ENCODE measurements at places on chromosomes 7 and 10.

DNA sequence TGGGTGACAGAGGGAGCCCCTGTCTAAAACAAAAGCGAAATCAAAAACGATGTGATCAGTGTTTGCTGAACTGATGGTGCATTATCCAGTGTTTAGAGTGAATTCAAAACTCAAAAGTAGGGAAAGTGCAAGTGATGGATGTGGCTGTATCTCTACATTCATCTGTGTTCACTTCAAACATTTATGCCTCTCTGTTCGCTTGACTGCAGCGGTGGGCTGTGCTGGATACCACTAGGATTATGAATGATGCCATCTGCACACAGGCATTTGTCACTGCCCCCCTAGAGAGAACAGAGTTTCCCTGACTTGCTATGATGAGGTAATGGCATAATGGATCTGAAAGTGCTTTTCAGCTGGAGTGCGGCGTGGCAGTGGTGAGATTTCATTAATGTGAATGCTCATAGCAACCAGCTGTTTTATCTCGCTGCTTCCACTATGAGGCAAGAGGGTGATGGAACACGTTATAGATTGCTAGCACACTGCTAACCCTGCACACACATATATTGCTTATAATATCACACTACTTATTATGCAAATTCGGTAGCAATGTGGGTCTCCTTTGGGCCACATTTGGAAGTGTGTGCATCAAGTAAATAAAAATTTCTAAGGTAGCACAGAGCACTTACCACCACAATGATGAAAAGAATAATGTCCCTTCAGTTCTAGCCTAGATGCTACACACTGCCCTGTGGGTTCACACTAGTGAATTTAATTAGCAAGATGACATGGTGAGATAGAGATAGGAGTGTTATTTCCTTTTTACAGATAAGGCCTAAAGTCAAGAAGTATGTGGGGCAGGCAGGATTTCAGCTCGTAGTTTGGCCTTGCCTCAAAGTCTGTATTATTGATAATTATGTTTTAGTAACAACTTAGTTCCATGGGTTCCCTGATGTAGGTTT lies 164.7 kb downstream of the CAMK1D start:
- DNase-seq: no peak

- no peak for DNase-seq
These were observed 5.6 kb upstream of the ABLIM1 start for GRCh38 chr10:114663626-114664025.

DNA sequence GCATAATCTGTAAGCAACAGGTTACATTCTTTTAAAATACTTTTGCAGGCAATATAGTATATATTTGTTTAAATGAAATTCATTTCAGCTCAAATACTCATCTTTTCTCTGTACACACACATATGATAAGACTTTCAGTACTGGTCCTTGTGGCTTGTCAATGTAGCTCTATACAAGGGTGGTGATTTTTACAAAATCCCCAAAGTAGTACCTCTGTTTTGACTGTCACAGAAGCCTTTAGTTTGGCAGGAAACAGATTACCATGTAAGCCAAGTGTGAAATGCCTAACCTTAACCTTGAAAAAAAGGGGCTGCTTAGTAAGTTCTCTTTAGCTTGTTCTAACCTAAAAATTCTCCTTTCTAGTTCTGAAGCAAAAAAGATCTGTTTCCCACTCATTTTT lies 87.9 kb downstream of the KCND2 start:
- no peak for DNase-seq

DNA sequence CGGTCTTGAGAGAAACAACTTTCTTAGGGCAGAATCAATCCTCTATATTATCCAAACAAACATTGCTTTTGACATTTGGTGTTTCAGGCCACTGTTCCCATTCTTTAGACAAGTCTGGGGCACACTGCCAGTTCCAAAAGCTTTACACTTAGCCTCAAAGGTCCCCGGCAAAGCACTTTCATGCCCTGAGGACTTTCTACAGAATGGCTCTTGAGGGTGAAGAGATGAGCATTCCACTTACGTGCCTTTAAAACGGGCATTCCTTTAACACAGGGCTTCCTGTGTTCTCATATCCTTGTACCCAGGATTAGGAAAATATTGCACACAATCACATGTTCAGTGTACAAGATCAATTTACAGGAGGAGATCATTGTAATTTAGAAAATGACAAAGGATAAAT lies 13.1 kb upstream of the TMEM213 start:
- no peak for DNase-seq

DNA sequence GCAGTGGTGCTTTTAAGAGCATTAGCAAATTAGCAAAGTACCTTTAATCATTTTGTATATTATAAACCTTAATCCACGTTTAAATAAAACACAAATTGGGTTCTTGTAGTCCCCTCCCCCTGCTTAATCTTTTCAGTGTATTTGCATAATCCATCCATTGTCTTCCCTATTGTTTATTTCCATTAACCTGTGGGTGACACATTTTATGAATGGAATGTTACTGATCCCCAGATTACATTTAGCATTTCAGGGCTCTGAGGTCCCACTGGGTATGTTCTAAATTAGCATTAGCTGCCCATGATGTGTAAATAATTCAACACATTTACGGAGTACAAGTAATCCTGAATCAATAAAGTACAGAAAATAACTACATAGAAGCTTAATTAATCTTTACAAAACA lies 138.4 kb upstream of the FEZF1 start:
- no peak for DNase-seq

DNA sequence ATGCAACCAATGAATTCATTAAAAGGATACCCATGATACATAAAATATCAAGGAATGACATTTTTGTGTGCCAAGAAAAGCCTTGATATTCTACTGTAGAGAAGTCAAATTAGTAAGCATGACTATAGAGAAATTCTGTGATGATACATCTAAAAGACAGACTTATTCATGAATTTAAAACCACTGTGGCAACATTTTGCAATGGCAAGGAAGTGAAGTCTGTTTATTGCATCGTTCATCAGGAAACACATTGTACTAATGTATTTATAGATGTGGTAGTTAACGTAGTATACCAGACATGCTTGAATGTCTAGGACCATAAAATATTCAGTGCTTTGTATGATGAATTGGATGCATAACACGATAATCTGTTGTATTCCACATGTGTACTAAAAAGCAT lies 9.3 kb upstream of the CLEC5A start:
- no peak for DNase-seq

GRCh38 chr7:106980358-106980685 lies 64.2 kb upstream of the PRKAR2B start:
- no peak for DNase-seq

GRCh38 chr7:45089341-45089891 lies 647 bp upstream of the NACAD start:
- DNase-seq: peak; percentile 71

- DNase-seq: no peak
These were observed 64.2 kb downstream of the NKX6-2 start for GRCh38 chr10:132721725-132722124.

DNA sequence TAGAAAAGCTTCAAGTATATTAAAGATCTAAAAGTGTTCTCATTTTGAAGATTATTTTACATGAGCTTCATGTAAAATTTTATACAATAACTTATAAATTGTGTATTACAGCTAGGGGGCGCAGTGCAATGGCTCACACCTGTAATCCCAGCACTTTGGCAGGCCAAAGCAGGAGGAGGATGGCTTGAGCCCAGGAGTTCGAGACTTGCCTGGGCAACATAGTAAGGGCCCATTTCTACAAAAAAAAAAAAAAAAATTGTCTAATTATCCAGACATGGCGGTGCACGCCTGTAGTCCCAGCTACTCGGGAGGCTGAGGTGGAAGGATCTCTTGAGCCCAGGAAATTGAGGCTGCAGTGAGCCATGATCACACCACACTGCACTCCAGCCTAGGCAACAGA lies 16.6 kb downstream of the ACBD5 start:
- DNase-seq: peak; percentile 8

DNA sequence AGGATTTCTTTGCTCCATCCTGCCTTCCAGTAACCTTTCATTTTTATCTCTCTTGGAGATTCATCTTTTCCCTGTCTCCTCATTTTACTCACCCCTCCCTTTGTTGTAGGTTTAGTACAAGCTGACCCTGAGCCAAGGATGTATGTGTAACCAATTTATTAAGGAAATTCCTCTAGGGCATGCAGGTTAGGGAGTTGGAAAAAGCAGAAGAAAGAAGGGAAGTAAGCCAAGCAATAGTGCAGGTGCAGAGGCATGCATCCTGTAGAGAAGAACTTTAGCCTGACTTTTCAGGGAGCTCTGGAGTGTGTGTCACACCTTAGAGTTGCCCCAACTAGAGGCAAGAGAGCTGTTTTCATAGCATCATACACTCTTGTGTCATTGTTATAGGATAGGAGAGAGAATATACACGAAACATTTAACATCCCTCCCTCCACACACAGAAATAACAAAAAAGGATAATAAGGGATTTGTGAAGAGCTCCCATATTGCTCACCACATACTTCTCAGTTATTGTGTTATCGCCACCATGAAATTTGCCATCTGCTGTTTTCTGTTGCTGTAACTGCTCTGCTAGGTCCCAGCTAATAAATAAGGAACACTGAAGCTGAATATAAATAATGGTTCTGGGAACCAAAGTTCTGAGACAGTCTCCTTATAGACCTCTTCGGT lies 21.8 kb upstream of the SEMA3C start:
- DNase-seq: no peak

- DNase-seq: peak; percentile 42
These were observed 38.8 kb downstream of the SLC29A3 start for GRCh38 chr10:71357792-71358265.

- no peak for DNase-seq
These were observed 200.8 kb upstream of the PFKP start for GRCh38 chr10:2866569-2866968.

Measured in AG08395 (cell line).